WTC11 (cell line): ENCODE measurements at places on chromosomes 7 and 10. TPM values are rescaled to one million over a fixed set of nuclear protein-coding genes. Genes with fewer than 3 reads are reported as not detected.

AKR1C1 gene
- 3.9 to 4.3 TPM (median 4.1 TPM) in 3 replicates for total RNA-seq

GRCh38 chr10:62561151-62561550, 187.0 kb downstream of the ZNF365 start:
- no peak for DNase-seq

CD36 gene
- 0.25 to 1.4 TPM (median 0.34 TPM) in 3 replicates for total RNA-seq

SFMBT2 gene
- total RNA-seq = 10.9 to 14.3 TPM (median 12.0 TPM) in 3 replicates

PLXDC2 gene
- total RNA-seq = 31.7 to 37.9 TPM (median 37.8 TPM) in 3 replicates

DNA sequence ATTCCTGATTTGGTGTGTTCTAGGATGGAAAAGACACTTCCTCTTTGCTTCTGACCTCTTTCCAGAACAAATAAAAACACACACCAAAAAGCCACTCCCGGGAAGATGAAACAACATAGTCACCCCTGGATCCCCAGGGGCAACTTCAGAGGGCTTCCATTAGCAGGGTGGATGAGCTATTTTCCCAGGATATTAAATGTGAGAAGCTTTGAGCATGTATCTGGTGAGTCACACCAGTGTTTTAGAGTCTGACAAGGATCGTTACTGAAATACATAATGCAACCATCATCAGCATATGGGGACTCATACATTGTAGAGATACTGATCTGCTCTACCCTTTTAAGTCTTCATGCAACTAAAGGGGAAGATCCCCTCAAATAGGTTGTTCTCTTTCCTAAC, 115.5 kb upstream of the ZNF438 start:
- DNase-seq = no peak

GRCh38 chr7:151686016-151686766, 166.5 kb upstream of the RHEB start:
- no peak for DNase-seq
